Naive thymus-derived CD4-positive, alpha-beta T cell (primary cell): ENCODE measurements at places on chromosomes 2 and 18.

DNA sequence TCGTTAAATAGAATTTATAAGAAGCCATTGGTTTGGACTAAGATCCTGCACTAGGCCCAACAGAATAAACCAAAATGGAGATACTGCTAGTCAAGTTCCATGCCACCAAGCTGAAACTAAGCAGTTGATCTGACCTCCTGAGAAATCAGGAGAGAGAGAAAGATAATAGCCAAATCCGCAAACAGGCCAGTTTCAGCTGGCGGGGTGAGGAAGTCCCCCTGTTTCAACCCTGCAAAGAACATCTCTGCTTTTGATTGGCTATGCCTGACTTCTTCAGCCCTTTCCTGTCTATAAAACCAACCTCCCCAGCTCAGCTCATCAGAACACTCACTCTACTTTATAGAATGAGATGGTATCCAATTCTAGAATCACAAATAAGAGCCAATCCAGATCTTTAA, 543.3 kb upstream of the ID2 start:
- no peak overlapping the region for H3K4me3 ChIP-seq
- no peaks in the 10 kb centered on the region for H3K4me1 ChIP-seq
- H3K27me3 ChIP-seq: no peaks in the 10 kb centered on the region
- DNase-seq: no peak
- no peaks in the 10 kb centered on the region for H3K36me3 ChIP-seq

DNA sequence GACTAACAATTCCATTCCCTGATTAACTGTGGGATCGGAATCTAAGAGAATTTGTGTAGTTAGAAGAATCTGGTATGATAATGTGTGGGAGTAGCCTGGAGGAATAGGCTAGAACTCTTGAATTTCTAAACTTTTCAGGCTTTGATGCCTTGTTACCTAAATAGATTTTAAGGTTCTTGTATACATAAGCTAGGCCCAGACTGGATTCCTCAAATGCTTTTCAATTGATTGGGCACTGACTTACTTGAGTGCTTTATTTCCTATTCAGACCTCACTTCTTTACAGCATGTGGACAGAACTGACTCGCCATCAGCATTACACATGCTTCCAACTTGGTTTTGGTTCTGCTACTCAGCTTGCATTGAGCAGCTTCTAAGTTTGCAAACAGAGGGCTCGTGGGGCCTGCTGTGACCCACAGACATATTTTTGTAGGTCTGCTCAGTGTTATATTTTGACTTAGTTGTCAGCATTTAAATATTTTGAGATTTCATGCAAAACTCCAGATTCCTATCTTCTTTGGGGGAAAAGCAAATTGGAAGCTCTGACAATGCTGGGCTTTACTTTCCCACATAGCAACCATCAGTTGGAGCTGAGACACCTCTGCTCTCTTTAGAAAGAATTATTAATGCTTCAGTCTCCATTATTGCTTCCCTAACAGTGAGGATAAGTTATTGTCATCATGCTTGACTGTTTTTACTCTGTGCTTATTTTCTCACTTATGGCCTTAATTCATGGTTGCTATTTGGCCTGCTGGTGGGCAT, 5.7 kb downstream of the PARD3B start:
- DNase-seq: no peak
- H3K4me3 ChIP-seq: no peak overlapping the region
- no peaks in the 10 kb centered on the region for H3K4me1 ChIP-seq
- H3K27me3 ChIP-seq: no peaks in the 10 kb centered on the region

DNA sequence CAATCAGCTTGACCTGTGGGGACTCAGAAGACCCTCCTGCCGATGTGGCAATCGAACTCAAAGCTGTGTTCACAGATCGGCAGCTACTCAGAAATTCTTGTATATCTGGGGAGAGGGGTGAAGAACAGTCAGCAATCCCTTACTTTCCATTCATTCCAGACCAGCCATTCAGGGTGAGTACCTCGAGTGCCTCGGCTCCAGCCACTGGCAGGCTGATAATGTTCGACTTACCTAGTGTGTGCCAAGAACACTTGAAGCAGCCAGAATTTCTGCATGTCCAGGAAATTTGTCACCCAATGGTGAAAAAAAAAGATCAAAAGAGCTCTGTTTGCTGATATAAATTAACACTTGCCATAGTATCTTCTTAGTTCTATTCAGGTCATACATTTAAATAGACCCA, 2.3 kb downstream of the LGALSL start:
- no peak overlapping the region for H3K4me3 ChIP-seq
- no peaks in the 10 kb centered on the region for H3K36me3 ChIP-seq
- H3K27ac ChIP-seq: no peak overlapping the region
- peaks cover 4% of the 10 kb centered on the region for H3K4me1 ChIP-seq

DNA sequence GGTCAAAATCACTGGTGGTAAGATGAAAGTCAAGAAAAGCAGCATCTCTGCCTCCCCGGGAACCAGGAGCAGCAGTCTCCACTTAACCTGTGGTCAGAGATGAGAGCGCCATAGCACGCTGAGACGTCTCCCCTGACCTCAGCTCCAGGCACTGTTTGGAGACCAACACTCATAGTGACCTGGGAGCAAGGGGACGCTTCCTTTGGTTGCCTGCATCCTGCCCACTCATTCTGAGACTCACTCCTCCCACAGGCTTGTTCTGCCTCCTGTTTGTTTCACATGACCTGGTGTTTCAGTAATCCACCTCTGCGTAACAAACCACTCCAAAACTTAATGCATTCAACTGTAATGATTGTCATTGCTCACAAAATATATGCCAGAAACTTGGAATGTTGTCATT, 139.3 kb downstream of the ACOXL start:
- no peak overlapping the region for H3K4me3 ChIP-seq
- no peaks in the 10 kb centered on the region for H3K27me3 ChIP-seq
- no peaks in the 10 kb centered on the region for H3K36me3 ChIP-seq

- DNase-seq: peak; percentile 10
- H3K27ac ChIP-seq: no peak overlapping the region
- H3K36me3 ChIP-seq: no peaks in the 10 kb centered on the region
- no peaks in the 10 kb centered on the region for H3K27me3 ChIP-seq
- H3K4me3 ChIP-seq: no peak overlapping the region
Measured at GRCh38 chr2:238947920-238948710, 100.2 kb downstream of the TWIST2 start.
